DND-41 (cell line): ENCODE measurements at places on chromosomes 3 and 15.

- no peak for DNase-seq
Observed at GRCh38 chr3:152229692-152230091, 39.0 kb upstream of the MBNL1 start.

DNA sequence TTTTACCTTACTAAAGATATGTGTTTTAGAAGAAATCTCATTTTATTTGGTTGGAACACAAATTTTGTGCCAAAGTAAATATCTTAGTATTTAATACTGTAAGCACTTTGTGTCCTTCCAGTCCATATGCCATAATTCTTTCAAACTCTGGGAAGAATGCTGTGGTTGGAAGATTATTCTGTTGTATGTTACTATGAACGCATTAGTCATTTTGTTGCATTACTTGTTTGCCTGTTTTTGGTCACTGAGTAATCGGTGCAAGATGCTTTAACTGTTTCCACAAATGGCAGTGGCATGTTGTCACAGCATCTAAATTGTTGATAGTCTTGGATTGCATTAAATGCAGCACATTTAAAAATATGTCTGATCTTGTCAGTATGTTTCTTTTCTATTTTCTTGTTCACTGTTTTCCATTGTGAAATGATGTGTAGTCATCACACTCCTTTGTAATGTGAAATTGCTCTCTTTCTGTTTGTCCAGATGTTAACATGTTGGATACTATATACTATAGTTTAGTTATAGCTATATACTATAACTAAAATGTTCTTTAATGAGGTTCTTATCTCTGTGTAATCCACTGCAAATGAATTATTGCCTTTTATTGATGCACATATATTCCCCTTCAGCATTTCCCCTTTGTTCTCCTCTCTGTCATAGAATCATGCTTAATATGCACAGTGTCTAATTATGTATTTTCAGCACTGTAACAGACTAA lies 89.9 kb upstream of the FLNB start:
- DNase-seq, result no peak

DNA sequence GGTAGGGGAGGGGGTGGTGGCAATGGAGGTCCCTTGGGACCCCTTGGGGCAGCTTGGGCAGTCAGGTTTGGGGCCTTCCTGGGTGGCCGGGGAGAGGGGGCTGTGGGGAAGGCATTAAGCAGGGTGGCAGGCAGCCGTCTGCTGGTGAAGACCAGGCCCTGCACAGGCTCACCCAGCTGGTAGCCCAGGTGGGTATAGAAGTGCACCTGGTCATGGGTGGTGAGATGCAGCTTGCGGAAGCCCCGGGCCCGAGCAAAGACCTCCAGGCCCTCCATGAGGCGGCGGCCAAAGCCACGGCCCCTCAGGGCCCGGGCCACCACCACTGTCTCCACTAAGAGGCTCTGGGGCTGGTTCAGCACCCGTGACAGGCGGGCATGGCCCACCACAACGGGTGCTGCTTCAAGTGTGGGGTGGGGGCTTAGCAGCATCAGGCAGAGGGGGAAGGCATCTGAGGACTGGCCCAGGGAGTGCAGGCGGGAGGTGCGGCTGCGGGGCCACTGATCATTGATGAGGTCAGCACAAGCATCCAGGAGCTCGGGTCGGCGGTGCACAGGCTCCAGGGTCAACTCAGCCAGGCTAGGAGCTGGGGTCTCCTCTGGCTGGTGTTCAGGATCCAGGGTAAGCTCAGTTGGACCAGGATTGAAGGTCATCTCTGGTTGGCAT lies 2.4 kb downstream of the HYAL3 start:
- no peak for DNase-seq

DNA sequence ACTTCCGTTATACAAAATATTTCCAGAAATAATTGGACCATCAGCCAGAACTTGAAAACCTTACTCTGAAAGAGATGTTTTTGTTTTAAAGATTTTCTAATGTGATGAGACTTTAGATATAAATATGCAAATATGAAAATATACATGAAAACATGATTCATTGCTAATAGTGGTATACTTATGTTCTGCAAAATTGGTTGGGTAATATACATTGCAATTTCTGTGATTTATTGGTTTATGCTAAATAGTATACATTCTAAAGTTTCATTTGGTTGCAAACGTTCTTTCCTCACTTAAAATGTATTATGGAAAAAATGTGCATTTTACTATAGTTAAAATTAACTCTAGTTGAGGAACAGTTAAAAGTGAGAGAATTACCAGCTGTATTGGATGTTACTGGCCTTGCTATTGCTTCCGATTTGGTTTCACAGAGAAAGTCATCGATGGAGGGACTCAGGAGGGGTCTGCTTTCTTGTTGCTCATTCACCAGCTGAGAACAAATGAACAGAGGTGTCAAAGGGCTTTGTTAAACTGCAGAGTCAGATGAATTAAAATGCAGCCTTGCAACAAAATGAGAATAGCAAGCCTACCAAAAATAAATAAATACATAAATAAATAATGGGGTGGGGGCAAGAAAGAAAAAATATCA lies 149.3 kb downstream of the PEX5L start:
- no peak for DNase-seq

DNA sequence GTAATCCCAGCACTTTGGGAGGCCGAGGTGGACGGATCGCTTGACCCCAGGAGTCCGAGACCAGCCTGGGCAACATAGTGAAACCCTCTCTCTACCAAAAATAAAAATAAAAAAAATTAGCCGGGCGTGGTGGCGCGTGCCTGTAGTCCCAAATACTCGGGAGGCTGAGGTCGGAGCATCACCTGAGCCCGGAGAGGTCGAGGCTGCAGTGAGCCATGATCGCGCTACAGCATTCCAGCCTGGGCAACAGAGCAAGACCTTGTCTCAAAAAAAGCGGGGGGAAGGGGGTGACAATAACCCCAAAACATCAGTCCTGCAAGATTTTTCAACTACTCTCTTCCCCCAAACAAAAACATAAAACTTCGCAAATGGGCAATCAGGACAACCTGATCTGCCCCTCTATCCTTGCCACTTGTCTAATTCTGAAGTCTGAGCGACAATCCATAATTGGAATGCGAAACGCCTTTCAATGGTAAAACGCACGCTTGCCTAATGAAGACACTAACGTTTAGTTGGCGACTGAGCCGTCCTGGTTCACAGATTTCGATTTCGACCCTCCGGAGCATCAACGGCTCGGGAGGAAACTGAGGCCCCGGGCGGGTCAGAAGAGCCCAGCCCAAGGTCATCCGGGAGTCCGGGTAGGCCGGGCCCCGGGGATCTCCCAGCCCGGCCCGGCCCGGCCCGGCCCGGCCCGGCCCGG lies 868 bp downstream of the BTBD1 start:
- no peak for DNase-seq

DNA sequence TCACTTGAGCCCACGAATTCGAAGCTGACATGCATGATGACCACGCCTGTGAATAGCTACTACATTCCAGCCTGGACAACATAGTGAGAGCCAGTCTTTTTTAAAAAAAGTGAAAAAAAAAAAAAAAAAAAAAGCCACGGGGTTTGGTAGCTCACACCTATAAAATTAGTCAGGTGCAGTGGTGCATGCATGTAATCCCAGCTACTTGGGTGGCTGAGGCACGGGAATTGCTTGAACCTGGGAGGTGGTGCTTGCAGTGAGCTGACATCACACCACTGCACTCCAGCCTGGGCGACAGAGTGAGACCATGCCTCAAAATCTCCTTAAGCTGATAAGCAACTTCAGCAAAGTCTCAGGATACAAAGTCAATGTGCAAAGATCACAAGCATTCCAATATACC lies 44.4 kb downstream of the CSNK1G1 start:
- DNase-seq, result no peak

DNA sequence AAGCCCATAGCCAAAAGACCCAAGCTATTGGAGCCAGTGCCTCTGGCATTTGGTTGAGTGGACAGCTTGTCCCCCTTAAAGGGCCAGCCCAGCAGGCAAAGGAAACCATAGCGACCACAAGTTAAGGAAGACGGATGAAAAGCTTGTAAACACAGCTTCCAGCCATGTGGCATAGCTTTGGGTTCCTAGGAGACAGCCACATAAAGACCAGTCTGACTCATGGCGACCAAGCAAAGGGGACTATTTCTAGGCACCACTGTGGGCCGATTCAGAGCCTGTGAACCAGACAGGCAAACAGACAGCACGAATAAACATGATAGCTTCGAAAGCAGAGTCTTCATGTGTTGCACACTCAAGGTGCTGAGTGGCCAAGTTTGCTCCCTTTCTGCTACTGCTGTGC lies 30.5 kb upstream of the SRGAP3 start:
- DNase-seq, result no peak

DNA sequence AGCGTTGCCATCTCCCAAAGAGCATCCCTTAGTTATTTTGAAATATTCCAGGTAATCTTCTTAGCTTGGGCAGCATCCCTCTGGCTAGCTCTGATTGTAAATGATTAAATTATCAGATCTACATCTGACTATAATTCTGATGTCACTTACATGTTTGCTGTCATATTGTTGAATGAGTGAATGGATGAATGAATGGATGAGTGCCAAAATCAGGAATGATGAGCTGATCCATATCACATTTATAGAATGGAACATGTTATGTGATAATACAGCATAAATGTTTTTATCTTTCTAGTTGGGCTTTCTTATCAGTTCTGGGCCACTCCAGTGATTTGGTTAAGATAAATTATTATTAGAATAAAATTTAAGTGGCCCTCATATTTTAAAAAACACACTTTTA lies 14.0 kb downstream of the FAN1 start:
- no peak for DNase-seq

DNA sequence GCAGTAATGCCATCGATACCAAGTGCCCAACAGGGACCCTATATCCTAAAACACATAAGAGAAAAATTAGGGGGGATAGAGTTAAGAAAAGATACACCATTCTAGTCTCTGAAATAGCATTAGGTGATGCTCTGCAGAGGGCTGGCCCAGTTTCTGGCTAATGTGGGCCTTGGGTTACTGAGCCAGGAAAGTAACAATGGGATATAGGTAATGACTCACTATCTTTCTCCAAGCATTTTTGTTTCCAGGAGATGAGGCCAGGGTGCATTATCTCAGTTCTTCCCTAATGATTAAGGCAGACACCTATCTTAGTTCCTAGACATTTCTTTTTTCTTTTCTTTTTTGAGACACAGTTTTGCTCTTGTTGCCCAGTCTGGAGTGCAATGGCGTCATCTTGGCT lies 50.0 kb downstream of the PRKAR2A start:
- no peak for DNase-seq

DNA sequence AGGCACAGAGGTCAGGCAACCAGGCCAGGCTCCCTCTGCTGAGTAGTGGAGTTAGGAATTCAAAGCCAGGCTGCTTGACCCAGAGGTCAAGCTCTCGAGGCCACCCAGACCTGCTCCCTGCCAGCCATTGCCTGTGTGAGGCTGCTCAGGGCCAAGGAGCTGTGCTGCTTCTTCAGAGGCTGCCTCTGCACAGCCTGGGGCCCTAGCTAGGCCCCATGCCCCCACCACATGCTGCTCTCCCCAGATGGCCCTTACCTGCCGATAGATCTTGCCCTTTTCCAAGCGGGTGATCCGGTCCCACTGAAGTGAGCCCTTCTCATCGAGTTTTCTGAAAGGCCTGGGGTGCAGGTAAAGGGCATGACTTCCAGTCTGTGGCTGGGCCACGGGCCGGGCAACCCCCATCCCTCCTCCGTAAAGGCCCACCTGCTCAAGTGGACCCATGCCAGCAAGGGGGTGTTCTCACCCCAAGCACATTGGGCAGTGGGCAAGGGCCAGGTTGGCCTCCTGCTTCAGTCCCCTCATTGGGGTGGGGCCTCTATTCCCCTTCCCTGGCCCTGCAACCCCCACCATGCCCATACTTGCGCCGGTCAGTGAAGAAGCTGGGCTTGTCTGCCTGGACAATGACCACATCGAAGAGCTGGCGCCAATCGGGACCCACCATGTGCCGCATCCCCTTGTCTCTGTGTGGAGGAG lies 6.5 kb downstream of the NT5DC2 start:
- DNase-seq, result no peak

DNA sequence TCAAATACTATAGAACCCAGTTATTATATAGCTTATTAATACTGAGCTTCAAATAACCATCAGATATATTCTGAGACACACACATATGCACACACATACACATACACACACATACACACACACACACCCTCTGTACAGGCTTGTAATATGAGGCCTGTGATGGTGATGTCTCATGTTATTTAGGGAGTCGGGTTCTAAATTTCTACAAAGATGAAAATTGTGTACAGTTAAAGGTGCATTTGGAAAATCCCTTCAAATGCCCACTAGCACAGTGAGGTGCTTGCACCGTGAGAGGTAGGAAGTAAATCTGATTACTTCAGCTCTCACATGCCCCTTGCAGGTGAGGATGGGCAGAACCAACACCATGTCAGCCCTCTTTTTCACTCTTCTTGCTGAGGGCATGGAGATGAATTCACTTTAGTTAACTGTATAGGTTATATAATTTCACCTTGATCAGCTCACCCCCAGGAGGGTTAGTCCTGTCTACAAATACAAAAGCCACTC lies 294.5 kb upstream of the PROK2 start:
- no peak for DNase-seq

DNA sequence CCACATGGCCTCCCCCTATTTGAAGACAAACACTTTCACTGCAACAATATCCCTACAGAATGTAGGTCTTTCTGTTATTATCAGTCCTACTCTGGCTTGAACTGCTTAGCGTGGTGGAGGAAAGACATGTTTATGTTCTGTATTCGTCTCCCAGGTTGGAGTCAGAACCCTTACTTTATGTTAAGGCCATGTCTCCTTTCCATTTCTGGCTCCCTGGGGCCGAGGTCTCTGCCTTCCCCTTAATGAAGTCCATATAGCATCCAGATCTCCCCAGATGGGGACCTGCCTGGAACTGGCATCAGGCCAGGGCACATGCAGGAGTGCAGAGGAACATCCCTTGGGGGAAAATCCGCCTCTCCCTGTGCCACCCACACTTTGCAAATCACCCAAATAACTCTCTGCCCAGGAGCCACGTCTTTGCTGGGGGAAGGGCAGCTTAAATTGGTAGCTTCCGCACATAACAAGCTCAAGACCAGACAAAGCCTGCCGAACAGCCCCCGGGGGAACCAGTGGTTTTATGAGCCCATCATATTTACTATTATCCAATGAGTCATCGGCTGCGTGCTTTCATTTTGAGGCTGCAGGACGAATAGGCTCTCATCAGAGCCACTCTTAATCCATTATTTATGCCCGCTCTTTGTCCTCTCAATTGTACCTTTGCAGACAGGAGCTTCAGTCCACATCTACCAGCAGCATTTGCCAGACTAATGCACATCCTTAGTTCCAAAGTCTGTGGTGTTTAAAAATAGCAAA lies 237.0 kb downstream of the UACA start:
- DNase-seq, result no peak

- DNase-seq, result no peak
Observed at GRCh38 chr15:80677041-80677440, 18.1 kb upstream of the ABHD17C start.

DNA sequence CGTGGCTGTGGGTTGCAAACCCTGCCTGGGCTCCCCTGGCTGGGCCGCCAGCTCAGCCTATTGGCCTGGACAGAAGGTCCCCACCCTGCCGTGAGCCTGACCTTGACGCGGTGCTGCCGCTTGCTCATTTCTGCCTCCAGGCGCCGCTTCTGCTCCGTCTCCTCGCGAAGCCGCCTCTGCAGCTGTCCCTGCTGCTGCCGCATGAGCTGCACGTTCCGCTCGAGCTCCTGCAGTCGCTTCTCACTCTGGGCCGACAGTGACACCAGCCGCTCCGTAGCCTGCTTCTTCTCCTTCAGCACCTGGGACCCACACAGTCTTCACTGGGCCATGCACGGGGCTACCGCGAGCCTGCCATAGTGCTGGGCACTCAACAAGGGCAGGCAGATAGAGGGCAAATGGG lies 21.7 kb downstream of the KIF7 start:
- no peak for DNase-seq

- no peak for DNase-seq
Observed at GRCh38 chr15:69974321-69974720, 123.4 kb downstream of the TLE3 start.
